ENCODE measurements at places on chromosomes 4 and X.

DNA sequence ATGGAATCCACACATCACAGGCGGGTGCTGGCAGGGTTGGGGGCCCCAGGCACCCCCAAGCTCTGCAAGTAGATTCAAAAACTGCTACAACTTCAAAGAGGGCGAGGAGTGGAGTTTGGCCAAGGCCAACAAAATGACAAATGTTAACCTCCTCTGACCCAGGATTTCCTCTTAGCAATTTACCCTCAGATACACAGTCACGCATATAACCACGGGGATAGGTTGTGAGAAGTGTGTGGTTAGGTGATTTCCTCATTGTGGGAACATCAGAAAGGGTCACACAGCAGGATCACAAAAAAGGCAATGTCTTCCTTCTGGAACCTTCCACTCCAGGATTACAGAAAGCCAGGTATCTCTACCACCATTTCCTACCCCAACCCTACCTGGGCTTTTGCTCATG lies 62.4 kb downstream of the C4orf50 start:
- DNase-seq: peak; percentile 7

- peak; percentile 43 for DNase-seq
These were observed 16.6 kb downstream of the DCK start for GRCh38 chr4:71009890-71010588.

GRCh38 chr4:169127314-169127713 lies 117.3 kb upstream of the CBR4 start:
- no peak for DNase-seq

DNA sequence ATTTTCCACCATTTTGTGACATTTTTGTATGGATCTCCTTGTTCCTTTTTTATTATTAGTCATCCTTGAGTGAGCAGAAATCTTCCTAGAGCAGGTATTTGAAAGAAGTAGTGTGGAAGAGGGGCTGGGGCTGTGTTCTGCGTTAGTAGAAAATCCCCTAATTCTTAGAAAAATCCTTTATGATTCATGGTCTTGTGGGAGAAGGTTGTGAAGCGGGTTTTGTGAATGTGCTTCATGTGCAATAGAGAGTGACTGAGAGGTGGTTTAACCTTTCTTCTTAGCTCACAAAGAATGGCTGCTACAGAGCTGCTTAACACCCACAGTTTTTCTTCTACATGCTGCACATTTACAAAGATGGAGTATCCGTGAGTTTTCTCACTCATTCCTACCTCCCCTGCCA lies 220.5 kb downstream of the IDS start:
- no peak for DNase-seq

GRCh38 chr4:153539422-153539821 lies 73.3 kb downstream of the TMEM131L start:
- DNase-seq: no peak

DNA sequence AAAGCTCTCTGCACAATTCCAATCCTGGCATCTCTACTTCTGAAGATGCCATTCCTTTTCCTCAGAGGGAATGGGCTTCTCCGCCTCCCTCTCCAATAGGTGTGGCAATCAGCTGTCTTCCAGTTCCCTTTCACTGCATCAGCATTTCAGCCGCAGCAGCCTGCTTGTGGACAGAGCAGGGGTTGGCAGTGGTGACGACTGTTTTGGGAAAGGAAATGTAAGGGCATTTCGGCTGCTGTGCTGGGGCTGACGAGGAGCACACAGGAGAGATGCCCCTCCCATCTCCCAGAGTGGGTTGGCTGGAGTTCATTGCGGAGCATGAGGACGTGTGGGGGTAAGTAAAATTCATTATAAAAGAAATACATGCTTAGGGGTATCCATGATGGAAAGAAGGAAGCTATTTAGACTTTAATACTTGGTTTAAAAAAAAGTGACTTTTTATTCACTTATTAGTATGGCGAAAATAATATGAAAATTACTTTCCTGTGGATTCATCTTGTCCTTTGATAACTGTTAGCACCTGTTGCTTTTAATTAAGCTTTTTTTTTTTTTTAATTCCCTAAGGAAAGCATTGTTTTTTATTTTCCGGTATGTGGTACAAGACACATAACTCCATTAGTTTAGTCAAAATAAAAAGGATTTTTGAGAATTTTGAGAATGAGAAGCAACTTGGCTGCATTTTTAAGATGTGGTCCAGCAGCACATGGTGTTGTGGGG lies at the start of gene LIMCH1:
TSS of gene LIMCH1 (plus strand) at position 141 of the 717 bp plus-strand sequence. CDS start 67,839 bp downstream, outside the sequence.
- DNase-seq: peak; percentile 37

DNA sequence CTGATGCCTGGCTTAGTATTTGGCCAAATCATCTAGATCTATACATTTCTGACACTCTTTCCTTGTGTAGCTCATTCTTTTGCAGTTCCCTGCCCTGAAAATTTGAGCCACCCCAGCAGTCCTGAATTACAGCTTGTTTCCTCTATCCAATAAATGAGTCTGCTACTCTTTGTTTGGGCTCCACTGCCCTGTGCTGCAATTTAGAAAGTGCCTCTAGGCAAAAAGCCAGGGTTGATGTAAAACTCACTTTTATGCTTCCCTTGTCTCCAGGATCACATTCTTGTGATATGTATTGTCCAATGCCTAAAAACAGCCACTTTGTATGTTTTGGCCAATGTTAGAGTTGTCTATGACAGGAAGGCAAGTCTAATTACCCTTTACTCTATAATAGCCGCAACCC lies 101.7 kb upstream of the MAP3K15 start:
- DNase-seq: peak; percentile 19

- DNase-seq: no peak
These were observed 1499.7 kb upstream of the AGA start for GRCh38 chr4:178941975-178942374.

DNA sequence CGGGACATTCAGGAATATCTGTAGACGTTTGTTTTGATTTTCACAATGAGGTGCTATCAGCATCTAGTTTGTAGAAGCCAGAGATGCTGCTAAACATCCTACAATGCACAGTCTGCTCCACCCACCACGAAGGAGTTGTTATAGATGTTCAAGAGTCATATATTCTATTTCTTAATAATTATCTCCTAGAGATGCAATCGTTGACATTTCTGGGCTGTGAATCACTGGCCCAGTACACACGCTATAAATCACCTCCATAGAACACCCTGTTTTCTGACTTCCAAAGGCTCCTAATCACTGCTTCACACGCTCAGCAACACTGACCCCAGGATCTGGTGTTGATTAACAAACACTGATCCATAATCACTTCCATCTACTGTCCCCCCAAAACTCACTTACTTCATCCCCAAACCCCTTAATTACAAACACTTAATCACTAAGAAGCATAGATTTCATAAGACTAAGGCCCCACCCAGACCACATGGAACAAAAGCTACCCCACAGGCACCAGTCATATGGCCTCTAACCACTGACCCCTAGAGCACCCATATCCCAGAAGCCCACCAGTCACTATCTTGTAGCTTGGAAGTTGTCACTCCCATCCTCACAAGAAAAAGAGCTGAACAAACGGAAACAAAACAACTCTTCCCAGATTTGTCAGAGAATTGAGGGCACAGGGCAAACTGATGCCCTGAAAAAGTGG lies 31.7 kb upstream of the ZNF41 start:
- peak; percentile 79 for DNase-seq

- no peak for DNase-seq
These were observed 20.2 kb downstream of the TRIM2 start for GRCh38 chr4:153224474-153224873.

DNA sequence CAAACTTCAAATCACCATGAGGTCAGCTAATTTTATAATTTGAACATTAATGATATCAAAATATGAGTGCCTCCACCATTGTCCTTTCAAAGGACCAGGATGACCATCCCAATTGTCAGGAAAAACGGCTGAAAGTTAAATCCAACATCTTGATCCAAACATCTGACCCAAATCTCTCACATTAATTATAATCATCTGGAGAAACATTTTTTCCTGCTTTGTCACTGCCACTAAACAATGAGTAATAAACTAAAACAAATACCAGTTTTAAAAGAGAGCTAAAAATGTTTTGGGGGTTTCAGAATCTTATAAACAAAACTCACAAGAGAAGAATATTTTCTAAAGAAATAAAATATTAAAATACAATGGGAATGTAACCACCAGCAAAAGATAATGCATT lies 45.7 kb upstream of the NDST4 start:
- peak; percentile 3 for DNase-seq

DNA sequence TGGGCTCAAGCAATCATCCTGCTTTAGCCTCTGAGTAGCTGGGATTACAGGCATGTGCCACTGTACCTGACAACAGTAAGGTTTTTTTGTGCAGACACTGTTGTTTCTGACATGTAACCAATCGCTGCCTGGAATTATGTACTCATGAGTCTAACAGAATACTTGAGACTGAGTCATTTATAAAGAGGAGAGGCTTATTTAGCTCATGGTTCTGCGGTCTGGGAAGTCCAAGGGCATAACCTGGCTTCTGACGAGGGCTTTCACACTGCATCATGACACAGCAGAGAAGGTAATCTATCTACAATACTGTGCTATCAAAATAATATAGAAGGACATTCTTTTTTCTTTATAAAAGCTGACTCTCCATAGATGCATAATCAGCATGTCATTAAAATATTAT lies 115.5 kb upstream of the STOX2 start:
- no peak for DNase-seq

DNA sequence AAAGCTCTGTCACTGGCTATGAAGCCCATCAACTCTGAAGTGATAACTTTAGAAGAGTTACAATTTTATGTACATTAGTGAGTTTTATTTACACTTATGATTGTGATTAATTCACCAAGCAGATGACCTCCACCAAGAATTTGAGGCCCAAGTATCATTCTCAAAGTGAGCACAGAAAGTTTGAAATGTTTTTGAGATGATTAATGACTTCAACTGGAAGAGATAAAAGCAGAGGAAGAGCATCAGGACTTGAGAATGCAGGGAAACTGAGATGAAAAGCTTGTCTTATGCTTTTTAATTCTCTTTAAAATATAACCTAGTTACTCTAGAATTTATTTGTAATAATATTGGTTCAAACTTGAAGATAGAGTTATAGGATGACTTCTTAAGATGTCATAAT lies 112.8 kb upstream of the H2AZ1 start:
- no peak for DNase-seq

GRCh38 chrX:46036508-46036907 lies 508.7 kb downstream of the ZNF674 start:
- no peak for DNase-seq

DNA sequence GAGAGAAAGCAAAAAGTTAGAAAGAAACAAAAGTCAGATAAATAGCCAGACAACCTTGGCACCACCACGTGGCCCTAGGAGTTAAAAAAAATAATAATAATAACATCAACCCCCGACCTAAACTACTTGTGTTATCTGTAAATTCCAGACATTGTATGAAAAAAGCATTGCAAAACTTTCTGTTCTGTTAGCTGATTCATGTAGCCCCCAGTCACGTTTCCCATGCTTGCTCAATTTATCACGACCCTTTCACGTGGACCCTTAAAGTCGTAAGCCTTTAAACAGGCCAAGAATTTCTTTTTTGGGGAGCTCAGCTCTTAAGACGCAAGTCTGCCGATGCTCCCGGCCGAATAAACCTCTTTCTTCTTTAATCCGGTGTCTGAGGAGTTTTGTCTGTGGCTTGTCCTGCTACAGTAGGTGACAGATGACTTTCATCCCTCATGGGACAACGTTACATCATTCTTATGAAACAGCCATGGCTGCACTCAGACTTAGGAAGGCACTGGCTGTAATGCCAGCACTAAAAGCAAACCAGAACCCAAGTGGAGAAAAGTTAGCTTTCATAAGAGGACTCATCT lies 520 bp downstream of the ACOX3 start:
- peak; percentile 31 for DNase-seq

DNA sequence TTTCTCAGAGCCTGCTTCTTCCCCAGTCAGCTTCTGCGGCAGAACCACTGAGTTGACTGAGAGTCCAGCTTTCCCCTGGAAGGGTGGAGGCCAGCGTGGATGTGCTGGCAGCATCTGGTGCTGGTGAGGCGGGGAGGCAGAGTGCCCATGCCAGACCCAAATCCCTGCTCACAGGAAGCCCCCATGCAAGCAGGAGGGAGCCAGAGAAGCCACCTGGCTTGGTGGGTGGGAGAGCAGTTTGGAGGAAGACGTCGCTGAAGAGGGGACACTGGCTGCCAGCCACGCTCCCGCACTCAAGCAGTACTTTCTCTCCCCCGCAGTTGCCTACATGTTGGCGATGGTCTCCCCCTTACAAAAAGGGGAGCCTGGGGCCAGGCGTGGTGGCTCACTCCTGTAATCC lies 6.0 kb downstream of the PDZD4 start:
- DNase-seq: no peak

DNA sequence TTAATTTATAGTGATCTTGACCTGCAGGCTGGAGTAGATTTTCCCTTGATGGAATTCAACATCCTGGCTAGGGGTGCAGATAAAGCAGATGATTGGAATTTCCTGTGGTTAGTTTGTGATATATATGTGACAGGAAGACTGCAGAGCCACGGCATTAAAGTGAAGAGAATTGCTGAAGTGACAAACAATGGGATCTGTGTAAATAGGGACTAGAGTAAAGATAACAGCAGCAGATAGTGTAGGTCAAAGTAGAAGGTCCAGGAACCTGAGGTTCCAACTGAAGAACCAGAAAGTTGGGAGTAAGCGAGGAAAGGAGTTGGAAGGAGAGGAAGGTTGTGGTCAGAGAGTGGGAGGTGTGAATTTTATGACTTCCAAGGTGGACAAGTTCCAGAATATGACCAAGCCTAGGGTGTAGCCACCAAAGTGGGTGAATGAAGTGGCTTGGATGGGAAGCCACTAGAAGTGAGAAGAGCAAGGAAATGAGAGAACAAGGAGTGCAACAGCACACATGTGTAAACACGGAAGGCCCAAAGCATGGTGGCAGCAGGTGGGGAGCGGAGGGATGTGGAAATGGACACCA lies 325.0 kb downstream of the RAB28 start:
- DNase-seq: peak; percentile 5

DNA sequence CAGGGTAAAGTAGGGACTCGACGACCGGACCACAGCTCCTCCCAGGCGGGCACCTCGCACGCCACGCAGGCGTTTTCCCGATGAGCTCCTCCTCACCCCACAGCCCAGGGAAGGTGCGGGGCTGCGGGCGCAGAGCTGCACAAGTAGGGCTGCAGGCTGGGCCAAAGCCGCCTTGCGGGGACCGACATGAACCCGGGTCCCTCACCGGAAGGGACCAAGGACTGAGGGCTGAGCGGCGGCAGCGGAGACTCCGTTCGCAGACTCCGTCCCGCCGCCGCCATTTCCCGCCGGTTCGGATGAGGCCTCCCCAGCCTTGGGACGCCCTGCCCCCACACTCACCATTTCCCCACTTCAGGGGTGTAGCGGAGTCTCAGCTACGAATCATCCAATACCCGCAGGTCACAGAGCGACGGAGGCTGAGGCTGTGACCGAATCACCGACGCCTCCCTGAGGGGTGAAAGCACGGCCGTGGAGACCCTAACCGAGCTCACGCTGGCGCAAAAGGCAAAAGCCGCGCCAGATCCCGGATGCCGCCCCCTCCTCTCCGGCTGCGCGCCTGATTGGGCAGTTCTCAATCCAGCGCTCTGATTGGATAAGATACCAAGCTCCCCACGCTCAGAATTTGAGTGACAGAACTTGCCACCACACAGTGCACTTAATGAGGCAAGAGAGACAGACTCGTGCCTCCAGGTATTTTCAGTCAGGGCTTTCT lies at the start of gene ZNF732:
TSS of gene ZNF732 (minus strand) at position 506 of the 712 bp plus-strand sequence. CDS start at position 342, 164 bp downstream.
- no peak for DNase-seq

DNA sequence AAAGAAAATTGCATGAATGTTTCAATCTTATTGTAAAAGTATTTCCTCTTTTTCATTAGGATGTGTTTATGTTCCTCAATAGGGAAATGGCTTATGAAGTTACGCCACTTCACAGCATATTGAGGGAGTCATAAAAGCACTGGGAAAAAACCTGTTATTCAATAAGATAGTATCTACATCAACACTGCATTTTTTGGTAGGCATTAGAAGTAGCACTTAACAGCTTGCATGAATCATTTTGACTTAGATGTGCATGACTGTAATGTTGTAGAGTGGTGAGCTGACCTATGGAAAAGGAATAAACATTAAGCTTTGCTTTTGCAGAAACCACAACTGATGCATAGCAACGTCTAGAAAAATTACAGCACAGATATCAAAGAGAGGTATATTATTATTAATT lies 111.2 kb upstream of the GRXCR1 start:
- no peak for DNase-seq

Measured in RPMI7951 (cell line).